ENCODE measurements at places on chromosomes 1 and 21.
A peak's percentile ranks its signal among the peaks of the same experiment; 100 is the strongest.

DNA sequence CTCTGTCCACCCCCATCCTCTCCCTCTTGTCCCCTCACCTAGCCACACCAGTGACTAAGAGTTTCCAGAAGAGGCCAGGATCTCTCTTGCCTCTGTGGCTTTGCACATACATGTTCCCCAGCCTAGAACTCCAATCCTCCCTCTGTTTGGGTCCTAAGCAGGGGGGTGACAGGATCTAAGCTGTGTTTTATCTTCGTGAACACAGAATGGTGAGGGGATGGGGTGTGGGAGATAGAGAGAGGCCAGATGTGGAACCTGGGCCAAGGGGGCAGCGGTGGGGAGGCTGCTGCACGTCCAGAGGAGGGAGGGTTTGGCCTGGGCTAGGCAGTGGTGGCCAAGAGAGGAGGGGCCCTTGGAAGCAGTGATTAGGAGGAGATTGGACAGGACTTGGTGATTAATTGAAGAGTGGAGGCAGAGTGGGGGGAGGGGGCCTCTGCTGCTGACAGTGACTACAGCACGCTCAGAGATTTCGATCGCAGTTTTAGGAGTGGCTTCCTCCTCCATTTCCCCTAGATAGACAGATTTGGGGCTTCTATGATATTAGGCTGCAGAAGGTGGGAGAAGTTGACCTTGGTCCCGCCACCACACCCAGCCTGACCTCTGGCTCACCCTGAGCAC is 17.1 kb upstream of the ADGRB2 start:
- no peak overlapping the region for H3K27ac ChIP-seq
- DNase-seq = peak; percentile 44
- peaks cover 8% of the 10 kb centered on the region for H3K27me3 ChIP-seq
- no peaks in the 10 kb centered on the region for H3K36me3 ChIP-seq
- H3K4me1 ChIP-seq = no peaks in the 10 kb centered on the region

- no peaks in the 10 kb centered on the region for H3K36me3 ChIP-seq
- H3K4me3 ChIP-seq = no peak overlapping the region
- H3K27ac ChIP-seq = no peak overlapping the region
- no peak for DNase-seq
- no peaks in the 10 kb centered on the region for H3K27me3 ChIP-seq
Measured at GRCh38 chr21:24045775-24046215, 1561.5 kb downstream of the MRPL39 start.

DNA sequence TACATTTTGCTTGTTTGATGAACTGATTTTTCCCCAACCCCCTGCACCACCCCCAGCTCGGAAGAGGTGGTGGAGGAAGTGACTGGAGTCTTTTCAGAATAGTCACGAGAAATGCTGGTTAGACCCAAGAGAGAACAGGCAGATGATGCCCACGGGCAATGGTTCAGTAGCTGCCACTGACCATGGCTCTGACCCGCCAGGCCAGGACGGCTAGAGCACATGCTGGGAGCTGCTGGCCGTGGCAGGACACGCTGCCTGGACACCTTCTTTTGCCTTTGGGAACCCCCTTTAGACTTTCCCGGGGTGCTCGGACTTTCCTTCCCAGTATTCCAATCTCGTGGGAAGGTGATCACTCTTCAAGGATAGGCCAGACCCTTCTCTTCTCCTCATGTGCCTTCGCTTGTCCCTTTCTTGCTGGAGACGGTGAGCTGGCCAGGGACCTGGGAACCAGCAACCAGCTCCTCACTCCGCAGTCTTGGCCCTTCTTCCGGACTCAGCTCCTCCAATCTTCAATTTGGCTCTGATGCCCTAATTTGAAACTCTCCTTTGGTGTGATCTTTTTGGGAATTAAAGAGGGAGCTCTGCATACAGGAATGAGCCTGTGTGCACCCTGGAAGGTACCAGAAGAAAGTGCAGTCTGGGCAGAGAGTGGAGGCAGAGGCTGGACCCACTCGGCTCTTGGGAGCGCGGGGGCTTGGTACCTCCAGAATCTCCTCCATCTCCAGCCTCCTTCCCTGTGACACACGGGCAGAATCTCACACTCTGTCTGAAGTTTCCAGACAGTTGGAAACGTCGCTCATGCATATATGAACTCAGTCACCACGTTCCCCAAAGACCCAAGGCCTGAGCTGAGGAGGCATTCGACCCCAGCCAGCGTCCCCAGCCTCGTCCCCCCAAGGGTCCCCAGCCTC is 4.0 kb upstream of the PDE9A start:
- H3K36me3 ChIP-seq = no peaks in the 10 kb centered on the region
- peaks cover 21% of the 10 kb centered on the region for H3K27me3 ChIP-seq
- H3K4me3 ChIP-seq = no peak overlapping the region
- H3K4me1 ChIP-seq = no peaks in the 10 kb centered on the region

GRCh38 chr1:147202576-147202975 is 22.6 kb downstream of the FMO5 start:
- H3K4me3 ChIP-seq = no peak overlapping the region
- H3K36me3 ChIP-seq = no peaks in the 10 kb centered on the region
- no peak overlapping the region for H3K27ac ChIP-seq
- no peak for DNase-seq

Measured in osteoblast (primary cell).